HTR-8/SVneo (cell line): ENCODE measurements at places on chromosomes 1 and 21.

DNA sequence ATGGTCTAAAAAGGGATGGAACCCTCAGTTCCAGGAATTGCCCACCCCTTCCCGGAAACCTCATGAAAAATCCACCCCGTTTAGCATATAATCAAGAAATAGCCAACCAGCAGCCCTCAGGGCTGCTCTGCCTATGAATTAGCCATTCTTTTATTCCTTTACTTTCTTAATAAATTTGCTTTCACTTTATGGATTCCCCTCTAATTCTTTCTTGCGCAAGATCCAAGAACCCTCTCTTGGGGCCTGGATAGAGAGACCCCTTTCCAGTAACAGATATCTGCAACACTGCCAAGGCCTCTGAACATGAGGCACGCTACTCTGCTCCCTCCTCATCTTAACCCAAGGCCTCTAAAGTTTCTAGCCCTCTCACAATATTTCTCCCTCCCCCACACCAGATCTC is 58.9 kb upstream of the POU2F1 start:
- DNase-seq, result no peak

DNA sequence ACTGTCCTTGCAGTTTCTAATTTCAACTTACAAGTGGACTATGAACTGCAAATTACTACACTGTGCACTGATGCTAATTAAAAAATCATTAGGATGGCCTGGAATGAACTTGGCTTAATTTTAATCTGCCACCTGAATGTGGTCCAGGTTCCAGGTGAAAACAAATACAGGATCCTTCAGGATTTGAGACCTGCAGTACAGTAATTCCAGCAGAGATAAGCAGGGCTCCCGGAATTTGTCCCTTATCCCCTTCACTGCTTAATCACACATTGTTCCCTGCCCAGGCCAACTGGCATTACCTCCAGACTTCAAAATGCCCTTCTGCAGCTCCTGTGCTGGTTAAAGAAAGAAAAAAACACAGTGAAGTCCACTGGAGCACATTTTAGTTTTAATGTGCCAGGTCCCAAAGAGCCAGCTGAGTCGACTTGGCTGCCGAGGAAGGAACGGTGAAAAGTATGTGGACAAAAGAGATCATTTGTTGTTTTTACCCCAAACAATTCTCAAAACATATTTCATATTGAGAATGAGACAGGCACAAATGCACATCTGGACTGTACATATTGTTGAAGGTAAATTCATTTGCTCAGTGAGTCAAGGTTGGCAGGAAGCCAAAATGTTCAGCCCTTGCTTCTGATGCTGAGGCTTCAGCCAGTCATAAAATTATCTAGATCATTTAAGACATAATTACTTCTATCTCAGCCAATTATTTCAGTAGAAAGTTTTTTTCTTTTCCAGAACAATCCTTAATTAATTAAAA is 28.3 kb downstream of the DEGS1 start:
- DNase-seq, result no peak

DNA sequence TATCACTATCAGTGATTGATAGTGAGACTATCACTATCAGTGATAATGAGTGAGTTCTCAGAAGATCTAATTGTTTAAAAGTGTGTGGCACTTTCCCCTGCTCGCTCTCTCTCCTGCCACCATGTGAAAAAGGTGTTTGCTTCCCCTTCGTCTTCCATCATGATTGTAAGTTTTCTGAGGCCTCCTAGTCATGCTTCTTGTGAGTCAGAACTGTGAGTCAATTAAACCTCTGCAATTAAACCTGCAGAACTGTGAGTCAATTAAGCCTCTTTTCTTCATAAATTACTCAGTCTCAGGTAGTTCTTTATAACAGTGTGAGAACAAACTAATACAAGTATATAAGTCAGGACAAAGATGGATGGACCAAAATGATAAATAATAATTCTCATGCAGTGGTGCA is 7.0 kb upstream of the IL23R start:
- no peak for DNase-seq

- DNase-seq, result no peak
These were observed 7.0 kb downstream of the FBLIM1 start for GRCh38 chr1:15765495-15766194.

DNA sequence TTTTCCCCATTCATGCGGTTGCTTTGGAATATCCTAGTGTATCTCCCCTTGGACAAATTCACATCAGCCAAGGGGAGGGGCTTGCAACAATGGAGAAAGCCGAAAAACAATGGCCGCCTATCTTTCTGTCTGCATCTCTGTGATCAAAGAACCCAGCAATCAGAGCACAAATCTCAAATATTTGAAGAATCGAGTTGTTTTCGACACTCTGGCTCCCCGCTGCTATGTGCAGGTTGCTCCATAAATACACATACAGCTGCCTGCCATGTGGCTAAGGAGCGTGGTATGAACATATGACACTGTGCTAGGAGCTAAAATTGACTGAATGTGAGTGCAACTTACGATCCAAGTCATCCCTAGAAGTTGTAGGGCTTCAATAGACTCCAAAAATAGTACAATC is 8.5 kb downstream of the CFHR4 start:
- no peak for DNase-seq

GRCh38 chr1:59005491-59006288 is 221.8 kb upstream of the JUN start:
- no peak for DNase-seq

DNA sequence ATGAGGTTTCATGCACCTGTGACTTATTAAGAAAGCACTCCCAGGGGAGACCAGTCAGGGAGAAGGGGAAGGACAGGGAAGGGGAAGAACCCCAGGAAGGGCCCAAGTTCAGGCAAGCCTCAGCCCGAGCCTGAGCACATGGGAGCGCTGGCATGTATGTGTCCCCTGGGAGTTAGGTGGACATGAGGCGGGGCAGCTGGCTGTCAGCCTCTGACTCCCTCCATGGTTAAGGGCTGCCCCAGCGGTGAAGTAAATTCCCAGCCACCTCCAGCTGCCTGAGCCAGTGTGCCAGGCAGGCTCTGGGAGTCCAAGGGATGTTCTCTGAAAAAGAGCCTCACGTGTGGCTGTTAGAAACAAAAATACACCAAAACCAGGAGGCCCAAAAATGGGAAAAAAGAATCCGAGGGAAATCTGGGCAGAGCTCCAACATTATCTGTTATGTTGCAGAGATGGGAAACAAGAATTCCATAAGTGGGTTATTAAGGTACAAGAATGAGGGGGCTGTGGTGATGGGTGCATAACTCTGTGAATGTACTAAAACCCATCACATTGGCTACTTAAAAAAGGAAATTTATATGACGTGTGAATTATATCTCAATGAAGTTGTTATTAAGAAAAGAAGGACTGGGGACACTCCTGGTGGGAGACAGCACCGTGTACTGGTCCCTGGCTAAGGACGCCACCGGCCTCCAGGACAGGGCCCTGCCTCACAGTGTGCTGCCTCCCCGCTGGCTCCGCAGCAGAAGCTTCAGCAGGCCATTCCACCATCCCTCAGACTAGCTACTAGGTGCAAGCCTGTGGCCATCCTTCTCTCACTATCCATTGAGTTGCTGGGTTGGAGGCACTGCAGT is 18.7 kb downstream of the DMRTB1 start:
- no peak for DNase-seq
